ENCODE measurements at places on chromosomes 4 and X. TPM values are rescaled to one million over a fixed set of nuclear protein-coding genes. Genes with fewer than 3 reads are reported as not detected.
A peak's percentile ranks its signal among the peaks of the same experiment; 100 is the strongest.

Gene MEPE
- total RNA-seq: not detected

GRCh38 chrX:137031039-137031438 lies 2.8 kb downstream of the GPR101 start:
- H3K27ac ChIP-seq: no peak overlapping the region
- no peaks in the 10 kb centered on the region for H3K36me3 ChIP-seq
- peaks cover 48% of the 10 kb centered on the region for H3K27me3 ChIP-seq
- no peak for DNase-seq
- H3K4me3 ChIP-seq: no peak overlapping the region

GRCh38 chr4:173152104-173152503 lies 16.5 kb upstream of the GALNT7 start:
- no peaks in the 10 kb centered on the region for H3K27me3 ChIP-seq
- H3K36me3 ChIP-seq: no peaks in the 10 kb centered on the region
- DNase-seq: no peak

Gene CCNA2
- total RNA-seq: 2.4 TPM

Gene NLRP2B
- total RNA-seq: not detected

Gene VCX
- total RNA-seq: not detected

DNA sequence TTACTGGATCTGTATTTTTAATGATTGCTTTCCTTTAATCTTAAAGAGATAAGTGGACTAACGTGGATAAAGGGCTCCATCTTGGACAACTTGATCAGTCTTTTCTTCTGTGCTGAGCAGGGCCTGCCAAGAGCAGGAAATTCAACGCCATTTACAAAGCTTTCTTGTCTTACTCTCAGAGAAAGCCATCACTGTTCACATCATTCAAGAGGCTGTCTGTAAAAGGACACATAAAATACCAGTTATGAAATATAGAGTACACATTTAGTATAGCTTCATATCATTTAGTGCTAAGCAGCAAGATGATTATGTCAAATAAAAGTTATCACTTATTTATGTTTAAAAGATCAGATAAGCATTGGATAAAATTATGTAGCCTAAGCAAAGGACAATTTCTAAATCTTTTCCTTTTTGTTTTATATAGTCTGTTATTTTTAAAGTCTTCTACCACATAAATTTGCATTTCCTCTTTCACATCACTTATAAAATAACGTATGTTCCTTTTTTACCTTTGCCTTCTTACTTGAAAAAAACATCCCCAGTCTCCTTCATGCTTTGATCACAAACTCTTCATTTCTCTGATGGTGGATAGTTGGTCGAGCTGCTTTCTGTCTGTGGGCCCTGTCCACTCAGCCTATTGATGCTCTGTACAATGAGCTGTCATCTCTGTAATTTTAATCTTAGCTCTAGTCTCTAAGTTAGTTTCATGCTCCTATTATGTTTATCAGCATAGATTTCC lies 2.1 kb upstream of the CCNG2 start:
- H3K27ac ChIP-seq: no peak overlapping the region
- peaks cover 28% of the 10 kb centered on the region for H3K4me1 ChIP-seq
- H3K36me3 ChIP-seq: no peaks in the 10 kb centered on the region
- no peak for DNase-seq
- H3K27me3 ChIP-seq: no peaks in the 10 kb centered on the region
- no peak overlapping the region for H3K4me3 ChIP-seq

Gene NWD2
- total RNA-seq: not detected

GRCh38 chr4:48429709-48430474 lies 53.3 kb upstream of the SLC10A4 start:
- no peaks in the 10 kb centered on the region for H3K36me3 ChIP-seq
- no peak overlapping the region for H3K4me3 ChIP-seq
- H3K27me3 ChIP-seq: no peaks in the 10 kb centered on the region
- H3K4me1 ChIP-seq: no peaks in the 10 kb centered on the region
- H3K27ac ChIP-seq: no peak overlapping the region

Gene FAM193A
- total RNA-seq: 13.8 TPM

Gene H2BW2
- total RNA-seq: not detected

Gene SGMS2
- total RNA-seq: 12.6 TPM

DNA sequence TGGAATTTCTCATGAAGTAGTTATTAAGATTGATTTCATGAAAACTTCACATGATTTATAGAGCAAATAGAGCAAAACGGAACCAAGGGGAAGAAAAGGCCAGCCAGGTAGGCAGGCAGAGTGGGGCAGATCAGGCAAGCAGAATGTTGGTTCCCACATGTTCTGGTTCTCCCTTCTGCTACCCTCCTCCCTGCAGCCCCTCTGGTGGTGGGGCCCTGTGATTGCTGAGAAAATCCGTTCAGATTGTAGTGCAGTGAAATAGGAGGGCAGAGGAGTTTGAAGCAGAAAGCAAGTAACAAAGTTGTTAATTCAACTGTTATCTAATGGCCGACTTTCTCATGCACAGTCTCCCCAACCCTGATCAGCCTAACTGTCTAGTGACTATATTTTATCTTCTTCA lies 185.3 kb downstream of the MID1IP1 start:
- no peak for DNase-seq
- no peaks in the 10 kb centered on the region for H3K4me1 ChIP-seq
- H3K27me3 ChIP-seq: peaks cover 25% of the 10 kb centered on the region
- no peaks in the 10 kb centered on the region for H3K36me3 ChIP-seq
- H3K4me3 ChIP-seq: no peak overlapping the region

- H3K4me1 ChIP-seq: no peaks in the 10 kb centered on the region
- no peak for DNase-seq
- no peaks in the 10 kb centered on the region for H3K27me3 ChIP-seq
- H3K36me3 ChIP-seq: no peaks in the 10 kb centered on the region
Observed at GRCh38 chr4:112897543-112897942, 151.9 kb upstream of the ANK2 start.

GRCh38 chr4:6888506-6889071 lies 21.0 kb upstream of the TBC1D14 start:
- peaks cover 27% of the 10 kb centered on the region for H3K4me1 ChIP-seq
- H3K4me3 ChIP-seq: no peak overlapping the region
- peak overlapping the region; percentile 41 for H3K27ac ChIP-seq
- no peaks in the 10 kb centered on the region for H3K36me3 ChIP-seq
- DNase-seq: no peak

Gene GK
- 33.6 TPM for total RNA-seq

DNA sequence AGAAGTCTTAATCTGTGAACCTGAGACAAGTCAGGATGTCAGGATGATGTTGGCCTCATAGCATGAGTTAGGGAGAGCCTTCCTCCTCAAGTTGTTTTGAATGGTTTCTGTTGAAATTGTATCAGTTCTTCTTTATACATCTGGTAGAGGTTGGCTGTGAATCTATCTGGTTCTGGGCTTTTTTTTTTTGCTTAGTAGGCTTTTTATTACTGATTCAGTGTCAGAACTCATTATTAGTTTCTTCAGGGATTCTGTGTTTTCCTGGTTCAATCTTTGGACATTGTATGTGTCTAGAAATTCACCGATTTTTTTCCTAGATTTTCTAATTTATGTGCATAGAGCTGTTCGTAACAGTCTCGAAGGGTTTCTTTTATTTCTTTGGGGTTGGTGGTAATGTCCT lies 14.9 kb downstream of the GLUD2 start:
- DNase-seq: no peak
- no peak overlapping the region for H3K4me3 ChIP-seq
- no peaks in the 10 kb centered on the region for H3K4me1 ChIP-seq
- no peak overlapping the region for H3K27ac ChIP-seq

DNA sequence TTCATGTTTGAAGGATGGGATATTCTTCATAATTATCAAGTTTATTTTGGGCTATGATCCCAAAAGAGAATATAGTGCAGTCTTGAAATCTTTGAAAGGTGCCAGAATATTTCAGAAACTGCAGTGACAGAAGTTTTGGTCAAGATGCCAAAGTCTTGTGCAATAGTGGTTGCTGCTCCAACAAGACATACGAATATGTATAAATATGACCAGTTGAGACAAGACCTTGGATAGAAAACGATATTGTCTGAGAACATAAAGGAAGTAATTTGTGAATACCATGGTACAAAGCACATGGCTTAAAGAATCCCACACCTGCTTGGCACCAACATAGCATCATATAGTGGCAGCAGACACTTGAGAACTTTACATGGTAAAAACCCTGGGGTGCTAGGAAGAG lies 48.6 kb upstream of the AMELX start:
- H3K4me3 ChIP-seq: no peak overlapping the region
- no peak overlapping the region for H3K27ac ChIP-seq

- H3K4me3 ChIP-seq: no peak overlapping the region
- no peak for DNase-seq
- no peaks in the 10 kb centered on the region for H3K36me3 ChIP-seq
- no peaks in the 10 kb centered on the region for H3K27me3 ChIP-seq
Observed at GRCh38 chr4:85940151-85940550, 419.7 kb downstream of the MAPK10 start.

Gene AR
- total RNA-seq: 7.3 TPM

DNA sequence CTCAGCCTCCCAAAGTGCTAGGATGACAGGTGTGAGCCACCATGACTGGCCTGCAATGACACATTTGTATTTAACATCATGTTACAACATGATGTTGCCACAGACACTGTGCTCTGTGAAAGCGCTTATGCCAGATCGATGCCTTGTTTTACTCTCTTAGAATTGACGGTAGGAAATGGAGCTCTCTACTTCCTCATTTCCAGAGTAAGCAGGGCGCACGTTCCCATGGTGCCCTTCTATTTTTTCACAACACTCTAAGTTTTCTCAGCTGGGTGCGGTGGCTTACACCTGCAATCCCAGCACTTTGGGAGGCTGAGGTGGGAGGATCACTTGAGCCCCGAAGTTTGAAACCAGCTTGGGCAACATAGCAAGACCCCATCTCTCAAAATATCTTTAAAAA lies 60.7 kb upstream of the DHRSX start:
- no peak overlapping the region for H3K4me3 ChIP-seq
- DNase-seq: no peak
- H3K27me3 ChIP-seq: peaks cover 14% of the 10 kb centered on the region
- H3K27ac ChIP-seq: no peak overlapping the region
- no peaks in the 10 kb centered on the region for H3K36me3 ChIP-seq

- H3K4me1 ChIP-seq: no peaks in the 10 kb centered on the region
- peaks cover 5% of the 10 kb centered on the region for H3K36me3 ChIP-seq
- no peak overlapping the region for H3K27ac ChIP-seq
- H3K4me3 ChIP-seq: no peak overlapping the region
- H3K27me3 ChIP-seq: no peaks in the 10 kb centered on the region
Observed at GRCh38 chrX:1442724-1443367, 9.9 kb downstream of the ASMTL start.

DNA sequence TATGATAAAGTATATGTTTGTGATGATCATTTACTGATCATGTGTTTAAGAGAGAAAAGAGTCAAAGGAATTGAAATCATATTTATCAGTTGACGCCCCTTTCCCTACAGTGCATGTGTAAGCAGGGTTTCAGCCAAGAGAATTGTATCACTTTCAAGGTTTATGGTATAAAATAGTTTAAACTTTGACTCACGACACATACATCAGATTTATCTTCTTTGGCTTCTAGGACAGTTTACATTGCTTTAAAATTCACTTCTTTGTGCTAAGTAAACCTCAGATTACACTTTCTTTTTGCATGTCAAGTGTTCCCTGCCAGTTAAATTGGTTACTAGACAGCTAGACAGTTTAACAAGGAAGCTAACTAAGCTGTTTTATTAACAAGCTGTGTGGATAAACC lies 86.3 kb upstream of the MYOZ2 start:
- H3K27ac ChIP-seq: no peak overlapping the region
- no peaks in the 10 kb centered on the region for H3K36me3 ChIP-seq
- no peaks in the 10 kb centered on the region for H3K4me1 ChIP-seq
- H3K27me3 ChIP-seq: no peaks in the 10 kb centered on the region
- no peak for DNase-seq
- no peak overlapping the region for H3K4me3 ChIP-seq

DNA sequence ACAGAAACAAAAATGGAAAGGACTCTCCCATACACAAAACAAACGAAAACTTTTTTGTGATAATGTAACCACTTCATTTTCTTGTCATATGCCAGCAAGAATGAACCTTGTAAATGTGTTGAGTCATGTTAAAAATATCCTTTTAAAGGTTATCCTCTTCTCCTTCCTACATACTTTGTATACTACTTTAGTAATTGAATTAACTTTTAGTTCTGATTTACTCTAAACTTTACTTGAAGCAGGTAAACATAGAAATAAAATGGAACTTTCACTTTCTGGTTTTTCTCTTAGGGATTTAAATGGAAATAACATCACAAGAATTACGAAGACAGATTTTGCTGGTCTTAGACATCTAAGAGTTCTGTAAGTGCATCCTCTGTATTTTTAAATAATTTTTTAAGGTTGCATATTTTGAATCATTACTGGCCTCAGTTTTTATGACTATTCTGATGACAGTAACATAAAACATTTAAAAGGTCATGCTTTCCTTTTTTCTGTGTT lies 4.7 kb downstream of the SLIT2 start:
- H3K4me1 ChIP-seq: peaks cover 30% of the 10 kb centered on the region
- DNase-seq: no peak
- H3K27me3 ChIP-seq: no peaks in the 10 kb centered on the region
- no peaks in the 10 kb centered on the region for H3K36me3 ChIP-seq
- no peak overlapping the region for H3K4me3 ChIP-seq

DNA sequence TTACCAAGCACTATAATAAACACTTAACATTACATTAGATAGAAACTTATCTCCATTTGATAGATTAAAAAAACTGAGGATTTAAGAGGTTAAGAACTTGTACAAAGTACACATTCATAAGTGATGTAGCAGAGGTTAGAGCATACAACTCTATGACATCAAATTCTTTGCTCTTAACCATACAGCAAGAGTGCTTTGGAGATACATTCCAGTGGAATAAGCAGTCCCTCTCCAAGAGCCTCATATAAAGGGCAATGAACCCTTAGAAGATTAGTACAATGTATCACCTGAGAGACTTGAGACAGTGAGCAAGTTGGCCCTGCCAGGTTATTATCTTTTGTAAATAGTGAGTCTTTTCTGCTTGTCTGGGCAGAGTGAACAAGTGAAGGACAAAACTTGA lies 600.4 kb upstream of the CT83 start:
- DNase-seq: no peak
- H3K36me3 ChIP-seq: no peaks in the 10 kb centered on the region
- no peak overlapping the region for H3K27ac ChIP-seq
- H3K27me3 ChIP-seq: no peaks in the 10 kb centered on the region
